AG09309 (cell line): ENCODE measurements at places on chromosomes 3 and 15.

GRCh38 chr3:37751537-37751936 lies 110.1 kb upstream of the CTDSPL start:
- DNase-seq = no peak

DNA sequence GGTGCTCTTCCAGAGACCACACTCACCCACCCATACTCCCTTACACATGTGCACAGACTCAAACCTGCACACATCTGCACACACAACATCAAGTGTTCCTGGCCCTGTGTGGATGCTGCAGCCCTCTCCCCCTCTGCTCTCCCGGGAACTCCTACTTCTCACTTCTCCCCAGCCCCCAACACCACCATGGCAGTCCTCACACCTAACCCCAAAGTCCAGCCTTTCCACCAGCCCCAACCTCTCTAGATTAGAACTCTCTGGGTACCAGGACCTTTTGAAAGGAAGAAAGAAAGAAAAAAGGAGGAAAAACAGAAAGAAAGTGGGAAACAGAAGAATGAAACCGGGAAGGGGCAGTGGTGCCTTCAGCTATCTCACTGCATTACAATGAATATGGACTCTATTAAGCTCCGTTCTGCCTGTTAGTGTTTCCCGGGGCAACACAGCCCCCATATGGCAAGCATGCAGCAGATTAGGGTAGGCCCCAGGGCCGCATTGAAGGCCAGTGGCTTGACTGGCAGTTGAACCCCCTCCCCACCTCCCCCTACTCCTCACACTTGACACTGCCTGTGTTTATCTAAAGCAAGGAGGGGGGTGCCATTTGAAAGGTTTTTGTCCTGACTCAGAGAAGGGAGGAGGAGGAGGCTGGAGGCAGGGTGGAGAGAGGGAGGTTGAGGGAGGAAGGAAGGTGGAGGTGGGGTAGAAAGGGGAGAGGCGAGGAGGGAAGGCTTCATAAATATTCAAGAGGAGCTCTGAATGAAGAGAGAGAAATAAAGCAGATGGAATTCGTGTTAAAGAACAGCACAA lies 30.1 kb downstream of the BOC start:
- DNase-seq = no peak

- no peak for DNase-seq
Observed at GRCh38 chr3:153163756-153164550, 1.9 kb downstream of the RAP2B start.

DNA sequence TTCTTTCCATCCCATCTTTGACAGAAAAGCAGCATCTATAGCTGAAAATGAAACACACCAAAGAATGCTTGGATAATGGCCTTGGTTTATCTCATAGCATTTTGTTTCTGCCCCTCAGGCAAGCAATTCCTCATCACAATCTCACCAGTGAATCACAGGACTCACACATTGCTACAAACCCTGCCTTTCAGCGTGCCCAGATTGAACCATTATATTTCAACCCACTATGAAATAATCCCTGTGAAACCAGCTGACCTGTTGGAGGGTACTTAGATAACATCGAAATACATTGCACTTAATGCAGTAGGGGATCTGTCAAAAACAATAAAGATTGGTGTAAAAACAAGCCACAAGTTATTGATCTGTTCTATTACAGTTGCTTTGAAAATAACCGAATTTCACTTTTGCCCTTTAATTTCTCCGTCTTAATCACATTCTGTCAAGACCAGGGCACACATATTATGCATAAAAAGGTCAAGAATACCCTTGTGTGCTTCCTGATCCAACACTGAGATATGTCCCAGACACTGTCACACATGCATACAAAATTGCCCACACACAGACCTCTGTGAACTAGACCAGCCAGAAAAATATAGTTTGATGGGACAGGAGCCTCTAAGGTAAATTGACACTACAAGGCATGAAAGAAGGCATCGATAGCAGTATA lies 839.8 kb downstream of the NTRK3 start:
- DNase-seq = no peak

GRCh38 chr15:67885861-67886260 lies 46.0 kb upstream of the RNU6-1 start:
- no peak for DNase-seq

- no peak for DNase-seq
Observed at GRCh38 chr15:38518084-38518483, 46.5 kb downstream of the RASGRP1 start.

DNA sequence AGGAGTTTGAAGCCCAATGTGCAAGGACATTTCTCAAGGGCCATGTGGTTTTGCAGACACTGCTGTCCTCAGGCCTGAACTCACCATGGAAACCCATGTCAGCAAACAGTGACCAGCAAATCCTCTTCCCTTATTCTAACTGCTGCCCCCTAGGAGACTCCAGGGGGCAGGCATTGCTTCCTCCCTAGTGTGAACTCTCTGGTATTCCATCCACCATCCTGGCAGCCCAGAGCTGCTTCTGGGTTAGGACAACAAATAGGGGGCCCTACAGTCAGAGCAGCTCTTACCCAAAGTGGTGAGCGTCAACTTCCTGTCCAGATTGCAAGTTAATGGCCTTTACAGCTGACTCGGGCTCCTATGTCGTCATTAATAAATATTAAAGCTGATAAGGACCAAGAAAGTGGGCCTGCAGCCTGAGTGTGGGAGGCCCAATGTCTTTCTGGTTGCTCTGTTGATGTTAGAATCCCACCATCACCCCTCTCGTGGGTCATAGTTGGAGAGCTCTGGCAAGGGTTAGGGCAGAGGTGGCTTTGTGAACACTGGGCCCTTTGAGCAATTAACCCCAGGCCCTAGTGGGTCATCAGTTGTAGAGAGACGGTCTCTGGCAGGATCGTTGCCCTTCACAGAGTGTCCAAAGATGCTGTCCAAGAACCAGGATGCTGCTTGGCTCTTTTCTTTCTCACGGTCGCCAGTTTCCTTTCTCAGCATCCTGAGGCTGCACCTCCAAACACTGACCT lies 41.5 kb downstream of the TGM4 start:
- no peak for DNase-seq
